Amniotic stem cell (primary cell): ENCODE measurements at places on chromosomes 6 and 20.

DNA sequence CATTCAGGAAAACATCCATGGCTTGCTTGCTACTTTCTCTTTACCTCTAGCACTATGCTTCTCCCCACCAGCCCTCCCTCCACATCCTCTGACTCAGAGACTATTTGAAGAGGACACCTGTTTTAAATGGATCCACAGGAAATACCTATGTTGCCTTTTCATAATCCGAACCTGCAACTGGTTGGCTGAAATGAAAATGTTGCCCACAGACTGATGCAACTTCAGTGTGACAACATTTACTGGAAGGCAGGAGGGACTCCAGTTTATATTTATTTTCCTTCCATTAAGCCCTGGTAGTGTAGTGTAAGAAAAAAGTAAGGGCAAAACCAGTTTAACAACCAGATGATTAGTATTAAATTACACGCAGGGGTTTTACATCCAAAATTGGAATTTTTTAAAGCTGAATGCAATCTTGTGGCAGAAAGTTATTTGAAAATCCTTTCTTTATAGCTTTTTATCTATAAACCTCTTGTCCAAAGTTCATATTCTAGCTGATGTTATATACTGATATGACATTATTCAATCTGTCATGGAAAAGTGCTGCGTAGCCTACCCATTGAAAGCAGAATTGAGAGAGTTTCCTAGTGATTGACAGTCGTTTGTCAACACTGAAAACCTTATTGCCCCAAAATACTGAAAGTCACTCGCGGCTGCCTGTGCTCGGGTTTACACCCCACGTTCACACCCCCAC, 881 bp upstream of the AIG1 start:
- no peak for DNase-seq

GRCh38 chr6:2103765-2104523, 141.5 kb downstream of the GMDS start:
- peak; percentile 59 for DNase-seq

DNA sequence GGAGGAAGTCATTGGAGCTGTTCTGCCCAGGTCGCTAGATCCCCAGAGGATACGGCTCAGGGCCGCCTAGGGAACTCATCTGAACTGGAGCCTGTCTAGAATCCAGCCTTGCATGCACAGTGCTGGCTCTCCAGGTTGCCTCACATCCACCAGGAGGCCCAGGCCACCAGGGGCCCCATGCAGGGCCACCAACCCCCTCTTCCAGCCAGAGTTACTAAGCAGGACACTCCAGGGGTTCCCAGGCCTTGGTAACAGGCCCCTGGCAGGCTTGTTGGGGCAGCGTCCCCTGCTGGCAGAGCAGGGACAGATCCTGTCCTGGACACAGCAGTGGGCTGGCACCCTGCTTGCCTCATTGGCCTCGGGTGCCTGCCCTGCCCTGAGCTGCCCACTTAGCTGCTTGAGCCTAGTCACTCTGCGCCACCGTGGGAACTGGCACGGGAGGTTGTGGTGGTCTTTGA, 35.3 kb downstream of the EFCAB8 start:
- no peak for DNase-seq

DNA sequence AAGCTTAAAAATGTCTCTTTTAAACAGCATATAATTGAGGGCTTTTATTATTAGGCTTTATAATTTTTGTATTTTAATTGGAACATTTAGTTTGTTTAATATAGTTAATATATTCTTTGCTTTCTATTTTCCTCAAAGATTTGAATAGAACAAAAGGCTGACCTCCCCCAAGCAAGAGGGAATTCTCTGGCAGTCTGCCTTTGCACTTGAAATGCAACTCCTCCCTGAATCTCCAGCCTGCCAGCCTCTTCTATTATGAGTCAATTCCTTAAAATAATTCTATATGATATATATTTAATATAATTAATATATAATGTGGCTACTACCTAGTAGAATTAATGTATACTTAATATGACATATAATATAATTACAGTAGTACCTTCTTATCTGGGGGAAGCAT, 69.2 kb downstream of the PTPRA start:
- DNase-seq = no peak

GRCh38 chr6:110097443-110097842, 82.0 kb downstream of the WASF1 start:
- DNase-seq = no peak

- DNase-seq = no peak
Observed at GRCh38 chr6:72672906-72673305, 51.0 kb downstream of the KCNQ5 start.

DNA sequence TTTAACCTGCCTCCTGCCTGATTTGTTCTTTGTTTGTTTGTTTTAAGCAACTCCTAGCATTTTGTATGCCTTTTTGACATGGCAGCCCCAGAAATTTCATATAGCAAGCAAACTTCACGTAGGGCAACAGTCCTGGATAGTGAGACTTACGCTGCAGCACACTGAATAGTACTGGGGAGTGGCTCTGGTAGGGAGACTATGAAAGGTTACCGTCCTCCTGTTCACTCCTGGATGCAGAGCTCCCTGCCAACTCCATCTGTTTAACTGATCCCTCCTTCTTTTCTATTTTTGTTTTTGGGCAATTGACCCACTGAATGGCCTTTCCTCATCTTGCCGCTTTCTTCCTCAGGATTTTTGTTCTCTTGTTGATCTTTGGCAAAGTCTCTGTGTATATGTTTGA, 44.5 kb upstream of the BMP6 start:
- DNase-seq = no peak
